ENCODE measurements at places on chromosomes 3 and 15.

DNA sequence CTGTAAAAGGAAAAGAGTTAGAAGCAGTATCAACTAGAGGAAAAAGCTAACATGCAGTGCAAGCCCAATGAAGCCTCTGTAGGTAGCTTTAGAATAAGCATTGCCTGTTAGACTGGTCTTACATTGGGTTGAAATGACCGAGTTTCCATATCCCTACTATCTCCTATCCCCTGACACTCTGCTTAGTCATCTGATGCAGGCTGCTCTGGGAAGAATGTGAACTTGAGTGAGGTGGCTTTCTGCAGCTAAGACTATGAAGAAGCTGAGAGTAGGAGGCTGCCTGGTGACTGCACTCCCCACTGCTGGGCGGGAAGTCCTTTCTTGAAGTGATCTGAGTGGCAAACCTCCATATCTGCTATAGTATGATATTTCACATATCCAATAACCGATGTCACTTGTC is 64.7 kb downstream of the OXSM start:
- DNase-seq, result no peak

DNA sequence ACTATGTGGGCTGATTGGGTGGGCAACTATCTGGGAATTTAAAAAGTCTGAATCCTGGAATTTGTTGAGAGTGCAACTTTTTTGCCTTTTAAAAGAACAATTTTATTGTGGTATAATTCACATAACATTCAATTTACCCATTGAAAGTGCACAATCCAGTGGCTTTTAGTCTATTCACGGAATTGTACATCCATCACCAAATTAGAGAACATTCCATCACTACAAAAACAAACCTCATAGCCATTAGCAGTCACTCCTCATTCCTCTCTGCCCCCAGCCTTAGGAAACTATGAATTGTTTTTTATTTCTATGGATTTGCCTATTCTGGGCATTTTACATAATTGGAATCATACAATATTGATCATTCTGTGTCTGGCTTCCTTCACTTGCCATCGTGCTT is 101.8 kb upstream of the ALDH1A3 start:
- DNase-seq, result no peak

GRCh38 chr15:32767236-32767635 is 49.4 kb downstream of the GREM1 start:
- no peak for DNase-seq

DNA sequence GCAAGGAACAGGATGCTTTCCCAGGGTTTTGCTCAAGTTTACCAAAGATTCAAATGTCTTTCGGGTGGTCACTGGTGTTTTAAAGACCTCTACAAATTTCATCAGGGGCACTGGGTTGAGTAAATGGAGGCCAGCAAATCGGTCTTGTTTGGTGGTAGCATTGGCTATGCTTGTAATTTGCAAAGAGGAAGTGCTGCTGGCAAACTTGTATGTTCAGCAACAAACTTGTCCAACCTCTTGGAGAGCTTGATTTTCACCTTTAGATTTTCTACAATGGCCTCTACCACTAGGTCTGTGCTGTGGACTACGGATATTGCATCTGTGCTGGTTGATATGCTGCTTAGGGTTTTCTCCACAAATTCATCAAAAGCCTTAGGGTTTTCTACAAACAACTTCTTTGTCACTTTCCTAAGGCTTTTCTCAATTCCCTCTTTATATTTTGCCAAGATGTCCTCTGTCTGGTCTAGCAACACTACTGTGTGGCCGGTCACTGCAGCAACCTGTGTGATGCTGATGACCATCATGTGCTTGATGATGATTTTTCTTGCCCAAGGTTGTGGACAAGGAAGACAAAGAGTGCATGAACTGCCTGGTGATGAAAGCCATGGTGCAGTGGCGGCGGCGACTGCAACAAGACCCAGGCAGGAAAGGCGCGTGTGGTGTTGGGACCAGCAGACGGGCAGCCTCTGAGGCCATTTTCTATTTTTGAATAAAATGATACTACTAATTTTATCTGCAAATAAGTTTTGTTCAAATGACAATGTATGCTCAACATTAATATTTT is 50.8 kb downstream of the RFX7 start:
- DNase-seq, result no peak

DNA sequence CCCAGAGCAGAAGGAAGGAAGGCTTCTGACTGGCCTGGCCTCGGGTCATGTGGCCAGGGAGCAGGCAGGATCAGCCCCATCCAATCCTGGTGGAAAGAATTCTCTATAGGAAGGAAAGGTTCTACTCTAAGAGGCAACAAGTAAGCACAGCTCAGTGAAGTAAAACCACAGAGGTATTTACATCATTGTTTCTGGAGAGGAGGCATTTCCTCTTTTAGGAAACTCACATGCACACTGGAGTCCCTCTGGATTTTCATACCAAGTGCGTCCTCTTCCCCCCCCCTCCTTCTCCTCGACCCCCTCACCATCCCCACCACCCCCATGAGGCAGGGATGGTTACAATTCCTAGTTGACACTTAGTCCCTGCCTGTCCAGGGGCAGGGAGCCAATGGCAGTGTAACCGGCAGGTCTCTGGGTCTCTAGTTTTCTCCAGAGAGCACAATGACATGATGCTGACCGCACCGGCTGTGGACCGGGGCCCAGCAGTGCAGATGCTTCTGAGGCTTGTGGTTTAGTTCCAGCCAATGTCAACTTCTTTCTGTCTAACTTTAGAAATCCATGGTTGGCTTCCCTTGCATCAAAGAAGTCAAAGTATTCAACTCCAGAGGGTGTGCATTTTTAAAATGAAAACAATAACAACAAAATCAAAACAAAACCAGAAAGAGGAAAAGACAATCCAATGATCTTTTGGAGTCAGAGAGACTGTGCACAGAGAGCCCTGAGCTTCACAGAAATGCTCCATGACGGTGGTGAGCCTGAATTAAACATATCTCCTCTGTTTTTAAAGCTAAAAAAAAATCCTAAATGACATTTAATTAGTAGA is 230.3 kb upstream of the TLE3 start:
- no peak for DNase-seq

GRCh38 chr3:17372362-17373210 is 369.8 kb downstream of the TBC1D5 start:
- no peak for DNase-seq

- DNase-seq, result no peak
These were observed 25.9 kb downstream of the PTPN23 start for GRCh38 chr3:47406762-47407149.

DNA sequence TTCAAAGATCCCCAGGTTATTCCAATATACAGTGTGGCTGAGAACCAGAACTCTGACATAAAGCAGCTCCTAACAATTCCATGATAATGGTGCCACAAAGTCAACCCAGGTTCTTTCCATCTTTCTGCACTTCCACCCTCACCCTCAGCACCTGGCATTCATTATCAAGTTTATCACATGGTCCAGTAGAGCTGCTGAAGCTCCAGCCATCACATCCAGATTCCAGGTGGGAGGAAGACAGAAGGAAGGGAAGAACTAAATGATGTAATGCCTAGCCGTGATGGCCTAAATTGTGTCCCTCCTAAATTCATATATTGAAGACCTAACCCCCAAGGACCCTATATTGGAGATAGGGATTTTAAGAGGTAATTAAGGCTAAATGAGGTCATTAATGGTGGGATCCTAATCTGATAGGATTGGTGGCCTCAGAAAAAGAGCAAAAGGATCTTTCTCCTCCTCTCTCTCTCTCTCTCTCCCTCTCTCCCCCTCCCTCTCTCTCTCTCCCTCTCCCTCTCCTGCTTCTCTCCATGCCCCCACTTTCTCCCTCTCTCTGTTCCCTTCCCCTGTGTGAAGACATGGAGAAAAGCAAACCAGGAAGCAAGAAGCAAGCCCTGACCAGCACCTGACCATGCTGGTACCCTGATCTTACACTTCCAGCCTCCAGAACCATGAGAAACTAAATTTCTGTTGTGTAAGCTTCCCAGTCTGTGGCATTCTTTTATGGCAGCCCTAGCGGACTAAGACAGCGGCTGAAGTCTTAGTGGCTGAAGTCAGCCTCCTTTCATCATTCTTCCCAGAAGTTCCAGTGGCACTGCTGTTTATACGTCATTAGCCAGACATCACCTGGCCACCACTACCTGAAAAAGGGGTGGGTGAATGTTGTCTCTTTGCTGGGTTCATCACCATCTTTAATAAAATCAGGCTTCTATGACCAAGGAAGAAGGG is 369.7 kb upstream of the PROK2 start:
- DNase-seq, result no peak

DNA sequence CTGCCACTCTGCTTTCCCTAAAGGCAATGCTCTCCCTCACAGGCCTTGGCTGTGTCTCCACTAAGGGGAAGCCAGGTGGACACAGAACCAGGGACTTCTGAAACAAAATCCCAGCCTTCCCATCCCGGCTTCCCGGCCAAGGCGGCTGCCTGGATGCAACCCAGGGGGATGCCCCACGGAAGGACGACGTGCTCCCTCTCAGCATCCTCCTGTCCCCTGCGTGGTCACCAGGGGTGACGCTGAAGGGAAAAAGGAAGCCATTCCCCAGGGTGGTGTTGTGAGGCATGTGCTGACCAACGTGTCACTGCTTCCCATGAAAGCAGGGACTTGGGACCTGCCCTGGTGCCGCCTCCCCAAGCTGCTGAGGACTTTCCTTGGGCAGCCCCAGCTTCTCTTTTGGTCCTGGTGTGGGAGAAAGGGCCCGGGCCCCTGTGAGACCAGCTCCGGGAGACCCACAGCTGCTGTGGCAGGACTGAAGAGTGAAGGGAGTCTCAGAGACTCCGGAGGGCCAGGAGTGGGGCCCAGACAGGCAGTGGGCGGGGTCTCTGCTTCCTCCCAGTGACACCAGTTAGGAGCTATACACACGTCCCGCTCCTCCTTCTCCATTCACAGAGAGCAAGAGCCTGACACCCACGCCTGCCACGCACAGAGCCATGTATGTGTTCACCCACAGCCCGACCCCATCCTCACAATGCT is 139.2 kb downstream of the NUP210 start:
- DNase-seq, result no peak

- no peak for DNase-seq
These were observed 4.8 kb downstream of the PAQR9 start for GRCh38 chr3:142958707-142959106.

GRCh38 chr3:103919327-103919726 is 1447.4 kb upstream of the ALCAM start:
- DNase-seq, result no peak

GRCh38 chr3:67031986-67032385 is 33.9 kb downstream of the KBTBD8 start:
- no peak for DNase-seq

DNA sequence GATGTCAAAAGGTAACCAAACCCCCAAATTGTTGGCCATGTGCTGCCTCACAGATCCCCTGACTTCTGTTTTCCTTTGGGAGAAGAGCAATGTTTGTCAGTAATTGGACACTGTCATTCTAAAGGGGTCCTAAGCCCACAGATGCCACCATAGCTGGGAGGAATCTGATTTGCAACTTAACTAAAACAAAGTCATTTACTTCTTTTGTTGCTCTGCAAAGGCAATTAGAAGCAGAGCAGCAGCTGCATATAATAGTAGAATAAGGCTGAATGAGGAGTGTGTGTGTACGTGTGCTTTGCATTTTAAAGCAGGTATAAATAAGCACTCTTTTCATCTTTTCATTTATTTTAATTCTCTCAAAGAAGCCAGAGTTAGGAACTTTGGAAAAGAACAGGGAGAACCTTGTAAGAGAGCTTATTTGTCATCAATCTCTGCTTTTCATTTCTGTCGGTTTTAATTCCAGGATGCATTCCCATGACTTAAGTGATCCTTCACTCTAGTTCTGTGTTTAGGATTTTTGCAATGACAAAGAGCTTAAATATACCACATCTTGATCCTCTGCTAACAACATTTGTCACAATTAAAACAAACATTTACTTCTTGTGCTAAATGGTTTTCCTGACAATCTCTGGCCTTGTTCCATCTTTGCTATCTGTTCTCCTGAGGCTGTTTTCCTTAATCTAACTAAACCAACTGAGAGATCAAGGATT is 530.2 kb upstream of the CBLB start:
- no peak for DNase-seq

- no peak for DNase-seq
These were observed 174.3 kb downstream of the MAGI1 start for GRCh38 chr3:65864357-65864904.

DNA sequence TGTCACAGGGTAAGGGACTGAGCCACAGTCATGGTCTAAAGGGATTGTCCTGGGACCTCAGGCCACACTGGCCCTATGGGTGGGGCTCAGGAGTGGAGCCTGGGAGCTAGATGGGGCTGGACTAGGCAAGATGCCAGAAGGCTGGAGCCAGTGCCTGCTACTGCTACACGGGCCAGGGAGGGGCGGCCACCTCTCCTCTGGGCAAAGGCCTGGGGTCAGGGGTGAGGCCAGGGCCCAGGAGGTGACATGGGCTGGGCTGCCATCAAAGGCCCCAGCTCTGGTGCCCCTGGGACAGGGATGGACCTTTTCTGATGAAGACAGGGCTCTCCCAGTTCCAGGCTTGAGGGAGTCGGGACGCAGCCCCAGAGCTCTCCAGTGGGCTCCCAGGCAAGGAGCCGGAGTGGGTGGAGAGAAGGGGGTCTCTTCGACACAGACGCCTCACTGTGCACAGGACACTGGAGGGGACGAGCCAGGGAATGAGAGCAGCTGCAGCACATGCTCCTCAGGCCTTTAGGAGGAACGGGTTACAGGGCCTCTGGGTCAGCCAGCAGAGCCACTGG is 62.1 kb upstream of the IQSEC1 start:
- DNase-seq, result no peak

DNA sequence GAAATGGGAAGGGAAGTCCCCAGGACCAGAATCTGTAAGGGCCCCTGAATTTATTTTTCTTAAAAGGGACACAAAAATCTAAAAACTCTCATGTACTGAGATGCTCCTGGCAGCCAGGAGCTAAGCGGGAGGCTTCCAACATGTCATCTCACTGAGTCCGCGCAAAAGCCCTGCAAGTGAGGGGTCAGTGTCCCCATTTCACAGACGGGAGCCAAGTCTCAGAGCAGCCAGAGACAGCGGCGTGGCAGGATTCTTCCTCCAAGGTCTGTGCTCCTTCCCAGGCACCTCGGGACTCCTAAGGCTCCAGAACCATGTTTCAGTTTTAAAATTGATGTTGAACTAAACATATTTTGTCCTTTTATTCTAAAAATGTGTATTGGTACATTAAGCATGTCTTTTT is 114.8 kb downstream of the ADCY5 start:
- no peak for DNase-seq

GRCh38 chr3:45596290-45596791 is 1.8 kb downstream of the LIMD1 start:
- DNase-seq, result no peak

DNA sequence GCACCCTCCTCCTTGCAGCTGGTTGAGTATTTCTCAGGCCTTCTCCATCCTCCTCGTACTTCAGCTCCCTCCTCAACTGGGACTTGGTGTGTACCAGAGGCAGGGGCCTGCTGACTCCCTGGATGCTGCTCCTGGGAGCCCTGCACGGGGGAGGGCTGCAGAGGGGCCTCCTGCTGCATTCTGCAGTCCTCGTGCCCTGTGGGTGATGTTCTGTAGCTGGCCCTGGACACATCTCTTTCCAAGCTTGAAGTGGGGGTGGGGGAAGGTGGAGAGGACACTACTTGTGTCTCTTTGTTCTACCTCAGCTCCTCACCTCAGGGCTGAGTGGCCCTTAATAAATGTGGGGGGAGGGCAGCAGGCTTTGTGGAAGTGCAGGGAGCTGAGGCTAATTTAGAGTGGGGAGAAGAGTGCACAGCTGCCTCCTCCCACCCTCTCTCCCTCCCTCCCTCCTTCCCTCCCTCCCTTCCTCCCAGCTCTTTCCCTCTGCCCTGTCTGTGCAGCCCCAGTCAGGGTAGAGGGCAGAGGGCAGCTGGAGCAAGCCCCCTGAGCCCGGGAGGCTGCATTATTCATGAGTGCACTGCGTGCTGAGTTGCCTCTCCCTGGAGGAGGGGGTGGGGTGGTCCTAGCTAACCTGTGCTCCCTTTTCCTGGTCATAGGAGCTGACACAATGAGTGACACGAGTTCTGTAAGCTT is 3.7 kb upstream of the GRM2 start:
- DNase-seq, result no peak

GRCh38 chr15:90439946-90440345 is 51.9 kb downstream of the IQGAP1 start:
- DNase-seq, result no peak

Measured in DMS 273 treated with DMSO at 0.1 percent for 48 hours (cell line).